A673 (cell line): ENCODE measurements at places on chromosomes 4 and X.

DNA sequence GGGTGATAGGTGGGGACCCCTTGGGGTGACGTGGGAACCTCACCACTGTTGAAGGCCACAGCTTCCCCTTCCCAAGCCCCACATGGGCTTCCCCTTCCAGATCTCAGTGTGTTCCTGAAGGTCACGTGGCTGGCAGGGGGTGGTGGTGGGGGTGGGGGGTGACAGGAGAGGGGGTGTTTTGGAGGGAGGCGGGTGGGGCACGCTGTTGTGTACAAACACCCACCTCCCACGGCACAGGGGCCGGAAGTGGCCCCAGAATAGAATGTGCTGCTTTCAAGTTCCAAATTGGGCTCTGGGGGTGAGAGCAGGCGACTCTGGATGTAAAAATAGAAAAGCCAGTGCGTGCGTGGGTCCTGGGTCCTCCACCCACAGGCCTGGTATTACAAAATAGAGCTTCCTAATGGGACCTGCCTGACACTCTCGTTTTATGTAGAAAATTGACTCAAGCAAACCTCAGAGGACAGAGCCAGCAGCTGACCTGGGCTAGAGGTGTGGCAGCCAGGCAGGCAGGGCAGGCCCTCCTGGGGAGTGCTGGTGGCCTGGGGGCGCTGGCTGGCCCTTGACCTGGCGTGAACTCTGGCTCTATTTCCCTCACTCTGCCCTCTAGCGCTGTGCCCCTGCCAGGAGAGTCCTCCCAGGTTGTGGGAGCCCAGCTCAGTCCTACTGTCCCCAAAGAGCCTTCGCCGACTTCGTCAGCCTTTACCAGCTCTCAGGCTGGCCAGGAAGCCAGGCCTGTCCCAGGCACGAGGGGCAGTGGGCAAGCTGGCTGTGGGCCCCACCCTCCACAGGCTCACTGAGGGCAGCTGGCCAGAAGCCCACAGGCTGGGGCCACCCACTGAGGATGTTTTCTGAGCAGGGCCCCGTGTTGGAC is 5.4 kb upstream of the SH3BP2 start:
- no peak for DNase-seq

DNA sequence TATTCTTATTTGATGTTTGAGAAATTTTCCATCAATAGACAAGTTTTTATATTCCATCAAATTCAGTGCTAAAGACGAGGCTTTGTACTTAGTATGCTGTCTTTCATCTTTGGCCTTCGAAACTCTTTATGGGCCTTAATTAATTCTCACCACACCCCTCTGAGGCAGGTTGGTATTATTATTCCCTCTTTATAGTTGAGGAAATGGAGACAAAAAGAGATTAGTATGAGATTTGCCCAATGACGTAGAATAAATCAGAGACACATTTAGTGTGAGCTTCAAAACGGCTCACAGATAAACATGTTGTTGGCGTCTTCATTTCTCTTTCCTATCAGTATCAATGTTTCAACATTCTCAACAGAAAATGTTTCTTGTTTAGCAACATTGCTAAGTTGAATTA is 35.9 kb upstream of the PTPN13 start:
- peak; percentile 52 for DNase-seq

DNA sequence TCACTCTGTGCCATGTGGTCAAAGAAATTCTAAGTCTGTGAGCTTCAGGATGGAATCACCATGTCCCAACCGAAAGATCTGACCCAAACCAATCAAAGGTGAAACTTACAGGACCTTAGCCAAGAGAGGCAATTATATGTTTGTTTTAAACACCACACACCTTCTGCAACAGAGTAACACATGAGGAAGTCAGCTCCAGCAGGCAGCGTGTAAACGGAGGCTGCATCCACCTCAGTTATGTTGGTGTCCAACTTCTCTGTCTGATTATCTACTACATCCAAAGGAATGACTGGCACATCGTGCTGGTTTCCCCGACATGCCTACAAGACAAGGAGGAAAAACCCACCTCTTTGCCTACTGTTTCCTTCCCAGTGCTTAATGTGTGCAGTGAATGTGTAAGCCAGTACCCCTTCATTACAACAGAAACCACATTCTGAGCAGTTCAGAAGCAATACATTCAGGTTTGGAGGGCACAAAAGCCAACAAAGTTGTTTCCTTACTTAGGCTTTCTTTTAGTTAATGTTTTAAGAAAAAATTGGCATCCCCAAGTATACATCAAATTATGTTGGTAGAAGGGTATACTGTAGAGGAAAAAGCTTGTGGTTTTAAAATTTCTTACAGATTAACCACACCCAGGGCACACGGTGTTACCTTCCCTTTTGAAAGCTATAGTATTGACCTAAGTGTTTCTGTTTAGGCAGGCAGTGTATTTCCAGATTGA is 12.4 kb downstream of the CASP6 start:
- DNase-seq, result no peak

GRCh38 chr4:112514647-112515197 is 1.3 kb downstream of the NEUROG2 start:
- peak; percentile 42 for DNase-seq

GRCh38 chr4:56641494-56642051 is 39.5 kb downstream of the HOPX start:
- DNase-seq, result no peak

DNA sequence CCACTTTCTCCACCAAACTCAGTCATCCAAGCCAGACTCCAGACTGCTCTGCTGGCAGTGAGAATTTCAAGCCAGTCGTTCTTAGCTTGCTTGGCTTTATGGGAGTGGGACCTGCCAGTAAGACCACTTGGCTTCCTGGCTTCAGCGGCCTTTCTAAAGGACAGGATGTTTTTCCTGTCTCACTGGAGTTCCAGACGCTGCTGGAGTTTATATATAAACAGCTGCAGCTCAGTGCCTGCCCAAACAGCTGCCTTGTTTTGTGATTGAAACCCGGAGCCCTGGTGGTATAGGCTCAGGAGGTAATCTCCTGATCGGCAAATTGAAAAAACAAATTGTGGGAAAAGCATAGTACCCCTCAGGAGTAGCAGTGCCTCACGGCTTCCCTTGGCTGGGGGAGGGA is 1165.8 kb upstream of the ADGRL3 start:
- DNase-seq, result no peak

DNA sequence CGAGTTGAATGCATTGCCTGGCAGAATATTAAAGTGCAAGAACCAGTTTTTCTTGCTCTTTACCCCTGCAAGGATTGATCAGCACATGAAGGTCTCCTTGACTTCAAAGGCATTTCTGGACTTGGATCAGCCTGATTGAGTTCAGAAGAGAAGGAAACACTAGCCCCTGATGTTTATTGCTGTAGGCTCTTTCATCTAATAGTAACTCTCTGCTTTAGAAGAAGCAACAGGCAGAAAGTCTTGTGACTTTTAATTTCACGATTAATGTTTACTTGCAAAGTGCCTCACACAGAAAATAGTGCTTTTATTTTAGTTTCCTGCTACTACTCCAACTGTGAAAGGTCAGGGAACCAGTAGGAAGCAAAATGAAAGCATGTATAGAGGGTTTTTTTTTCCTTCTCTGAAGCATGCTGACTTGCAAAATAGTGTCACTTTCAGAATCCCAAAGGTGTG is 69.1 kb downstream of the PCDH7 start:
- no peak for DNase-seq
